ENCODE measurements at places on chromosomes 11 and 22. TPM values are rescaled to one million over a fixed set of nuclear protein-coding genes. Genes with fewer than 3 reads are reported as not detected.

GRCh38 chr22:24926849-24927579 lies 19.5 kb downstream of the LHFPL7 start:
- no peak for DNase-seq
- H3K27me3 ChIP-seq: no peaks in the 10 kb centered on the region
- no peak overlapping the region for H3K27ac ChIP-seq

DNA sequence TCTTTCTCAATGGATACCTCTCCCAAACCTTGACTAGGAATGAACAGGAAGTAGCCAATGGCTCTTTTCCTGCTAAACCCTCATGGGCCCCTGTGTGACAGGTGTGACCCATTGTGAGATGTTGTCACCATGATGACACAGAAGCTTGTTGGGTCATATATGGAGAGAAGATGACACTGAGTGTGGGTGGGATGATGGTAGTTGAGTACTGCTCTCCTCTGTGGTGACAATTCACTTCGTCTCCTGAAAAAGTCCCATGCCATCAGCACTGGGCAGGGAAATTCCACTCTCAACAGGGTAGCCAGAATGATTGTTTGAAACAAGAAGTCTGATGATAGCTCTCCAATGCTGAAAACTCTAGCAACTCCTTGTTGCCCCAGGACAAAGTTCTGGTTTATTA lies 94.0 kb upstream of the SEZ6L start:
- no peaks in the 10 kb centered on the region for H3K4me1 ChIP-seq
- no peak overlapping the region for H3K27ac ChIP-seq
- H3K4me3 ChIP-seq: no peak overlapping the region
- H3K36me3 ChIP-seq: no peaks in the 10 kb centered on the region
- no peaks in the 10 kb centered on the region for H3K27me3 ChIP-seq

- H3K4me1 ChIP-seq: peaks cover 15% of the 10 kb centered on the region
- no peak for DNase-seq
- peak overlapping the region; percentile 82 for H3K4me3 ChIP-seq
- no peaks in the 10 kb centered on the region for H3K36me3 ChIP-seq
- no peaks in the 10 kb centered on the region for H3K27me3 ChIP-seq
These were observed 908 bp downstream of the TRPM5 start for GRCh38 chr11:2443406-2443805.

DNA sequence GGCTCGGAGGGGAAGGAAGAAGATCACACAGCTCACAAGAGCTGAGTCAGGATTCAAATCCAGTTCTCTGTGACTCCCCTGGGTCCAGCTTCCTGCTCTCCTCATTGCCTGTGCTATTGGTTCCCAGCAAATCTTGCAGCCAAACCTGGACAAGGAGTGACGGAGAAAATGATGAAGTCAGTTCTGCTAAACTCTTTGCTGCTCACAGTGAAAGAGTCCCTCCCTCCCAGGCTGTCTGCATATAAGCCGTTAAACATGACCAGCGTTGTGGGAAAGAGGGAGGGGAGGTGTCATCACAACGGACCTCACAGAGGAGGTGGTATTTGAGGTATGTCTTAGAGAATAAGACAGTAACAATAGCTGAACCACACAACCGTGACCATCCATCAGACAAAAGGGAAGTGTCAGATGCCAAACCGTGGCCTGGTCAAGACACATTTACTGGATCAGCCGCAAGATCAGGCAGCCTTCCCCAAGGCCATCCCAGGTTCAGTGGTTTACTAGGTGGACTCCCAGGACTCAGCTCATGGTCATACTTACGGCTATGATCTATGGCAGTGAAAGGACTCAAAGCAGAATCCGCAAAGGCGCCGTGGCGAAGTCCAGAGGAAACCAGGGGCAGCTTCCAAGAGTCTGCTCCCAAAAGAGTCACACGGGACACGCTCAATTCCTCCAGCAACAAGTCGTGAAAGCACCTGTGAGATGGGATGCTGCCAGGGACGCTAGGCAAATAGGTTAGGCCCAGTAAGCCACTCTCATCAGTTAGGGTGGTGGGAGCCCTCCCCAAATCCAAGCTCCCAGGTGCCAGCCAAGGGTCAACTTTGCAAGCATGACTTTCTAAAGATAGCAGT lies 2.8 kb upstream of the CYTH4 start:
- H3K27me3 ChIP-seq: no peaks in the 10 kb centered on the region
- H3K4me1 ChIP-seq: peaks cover 6% of the 10 kb centered on the region
- DNase-seq: no peak
- no peak overlapping the region for H3K4me3 ChIP-seq
- H3K36me3 ChIP-seq: no peaks in the 10 kb centered on the region

GRCh38 chr11:71298016-71298550 lies 45.7 kb upstream of the SHANK2 start:
- no peaks in the 10 kb centered on the region for H3K4me1 ChIP-seq
- no peak for DNase-seq
- no peak overlapping the region for H3K4me3 ChIP-seq
- no peak overlapping the region for H3K27ac ChIP-seq
- H3K36me3 ChIP-seq: no peaks in the 10 kb centered on the region

- H3K4me3 ChIP-seq: no peak overlapping the region
- no peaks in the 10 kb centered on the region for H3K27me3 ChIP-seq
- no peak overlapping the region for H3K27ac ChIP-seq
These were observed 24.8 kb downstream of the ACER3 start for GRCh38 chr11:76885390-76886097.

DNA sequence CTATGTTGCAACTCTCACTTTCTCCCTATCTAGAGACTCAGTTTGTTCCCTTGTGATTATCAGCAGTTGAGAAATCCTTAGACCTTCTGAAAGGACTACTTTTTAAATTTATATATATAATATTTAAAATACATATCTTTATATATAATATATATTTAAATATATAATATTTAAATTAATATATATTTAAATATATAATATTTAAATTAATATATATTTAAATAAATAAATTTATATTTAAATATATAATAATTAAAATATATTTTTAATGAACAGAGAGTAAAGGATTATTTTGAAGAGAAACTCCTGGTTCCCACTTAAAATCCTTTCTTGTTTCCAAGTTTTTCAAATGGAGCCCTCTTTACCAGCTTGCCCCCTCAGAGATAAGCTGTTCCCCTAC lies 83.7 kb upstream of the TRIM77 start:
- H3K27me3 ChIP-seq: no peaks in the 10 kb centered on the region
- no peaks in the 10 kb centered on the region for H3K4me1 ChIP-seq
- H3K27ac ChIP-seq: no peak overlapping the region
- no peaks in the 10 kb centered on the region for H3K36me3 ChIP-seq
- no peak for DNase-seq

Gene CNTF
- total RNA-seq: 3.5 TPM

Gene HPX
- 2.2 TPM for total RNA-seq
